ENCODE measurements at places on chromosomes 5 and 9. TPM values are rescaled to one million over a fixed set of nuclear protein-coding genes. Genes with fewer than 3 reads are reported as not detected.
A peak's percentile ranks its signal among the peaks of the same experiment; 100 is the strongest.

GRCh38 chr5:104199771-104200170, 637.2 kb upstream of the NUDT12 start:
- DNase-seq, result no peak

DNA sequence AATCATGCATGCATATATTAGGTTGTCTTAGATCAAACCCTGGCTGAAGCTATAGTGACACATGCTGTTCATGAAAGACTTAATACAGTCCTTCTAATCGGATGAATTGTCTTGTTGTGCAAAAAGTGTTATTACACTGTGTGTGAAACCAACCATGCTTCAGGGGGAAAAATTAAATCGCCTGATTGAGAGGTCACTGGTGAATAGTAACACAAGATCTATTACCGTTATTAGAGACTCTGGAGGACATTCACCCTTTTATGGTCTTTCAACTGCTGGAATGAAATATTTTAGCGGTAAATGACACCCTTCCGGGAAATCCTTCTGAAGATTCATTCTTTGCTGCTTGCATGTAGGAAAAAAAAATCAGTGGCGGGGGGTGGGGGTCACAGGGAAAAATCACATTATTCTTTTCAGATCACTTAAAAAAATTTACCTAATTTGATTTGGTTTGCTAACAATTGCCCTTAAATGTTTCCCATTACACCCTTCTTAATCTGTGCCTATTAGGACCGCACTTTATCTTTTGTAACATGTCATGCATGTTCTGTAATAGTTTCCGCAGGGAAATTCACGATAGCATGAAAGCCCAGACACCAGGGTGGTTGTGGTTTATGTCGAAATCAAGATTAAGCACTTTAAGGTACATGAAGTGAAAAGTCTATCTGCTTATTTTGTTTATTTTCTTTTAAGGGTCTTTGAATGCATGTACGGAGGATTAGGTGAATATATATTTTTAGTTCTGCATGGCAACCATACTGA, 120.6 kb downstream of the FOCAD start:
- no peak for DNase-seq

DNA sequence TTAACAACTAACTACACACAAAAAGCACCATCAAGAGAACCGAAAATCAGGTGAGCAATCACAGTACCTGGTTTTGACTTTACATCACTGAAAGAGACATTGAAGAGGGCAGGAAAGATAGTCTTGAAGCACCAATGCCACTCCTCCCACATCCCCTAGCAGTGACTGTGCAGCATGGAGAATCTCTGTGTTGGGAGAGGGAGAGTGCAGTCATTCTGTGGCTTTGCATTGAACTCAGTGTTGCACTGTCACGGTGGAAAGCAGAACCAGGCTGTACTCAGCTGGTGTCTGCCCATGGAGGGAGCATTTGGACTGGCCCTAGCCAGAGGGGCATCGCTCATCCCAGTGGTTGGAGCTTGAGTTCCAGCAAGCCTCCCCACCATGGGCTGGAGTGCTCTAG, 40.4 kb downstream of the C5 start:
- no peak for DNase-seq

DNA sequence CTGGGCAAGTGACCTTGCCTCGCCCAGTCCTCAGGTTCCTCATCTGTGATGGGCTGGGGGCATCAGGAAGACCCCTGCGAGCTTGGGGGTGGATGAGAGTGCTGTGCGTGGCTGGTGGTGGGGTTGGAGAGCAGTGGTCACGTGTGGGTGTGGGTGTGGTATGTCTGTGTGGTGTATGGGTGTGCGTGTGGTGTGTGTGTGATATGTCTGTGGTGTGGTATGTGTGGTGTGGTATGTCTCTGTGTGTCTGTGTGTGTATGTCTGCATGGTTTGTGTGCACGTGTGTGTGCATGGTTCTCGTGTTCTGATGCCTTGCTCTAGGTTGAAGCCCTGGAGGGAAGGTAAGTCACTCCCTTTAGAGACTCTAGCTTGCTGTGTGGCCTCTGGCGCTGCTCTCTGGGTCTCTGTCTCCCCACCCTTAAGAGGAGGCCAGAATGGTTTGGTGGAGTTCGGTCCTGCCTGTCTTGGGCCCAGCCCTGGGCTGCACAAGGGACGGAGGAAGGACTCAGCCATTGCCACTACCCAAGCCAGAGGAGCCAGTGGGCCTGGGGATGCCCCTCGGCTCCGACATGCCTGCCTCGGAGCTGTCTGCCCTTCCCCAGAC, 87.0 kb downstream of the RXRA start:
- DNase-seq, result no peak

The GCNT4 gene
- total RNA-seq, result 2.3 TPM

- no peak for DNase-seq
Observed at GRCh38 chr9:131024978-131025868, 16.2 kb downstream of the LAMC3 start.

The SOWAHA gene
- total RNA-seq, result 0.03 TPM

DNA sequence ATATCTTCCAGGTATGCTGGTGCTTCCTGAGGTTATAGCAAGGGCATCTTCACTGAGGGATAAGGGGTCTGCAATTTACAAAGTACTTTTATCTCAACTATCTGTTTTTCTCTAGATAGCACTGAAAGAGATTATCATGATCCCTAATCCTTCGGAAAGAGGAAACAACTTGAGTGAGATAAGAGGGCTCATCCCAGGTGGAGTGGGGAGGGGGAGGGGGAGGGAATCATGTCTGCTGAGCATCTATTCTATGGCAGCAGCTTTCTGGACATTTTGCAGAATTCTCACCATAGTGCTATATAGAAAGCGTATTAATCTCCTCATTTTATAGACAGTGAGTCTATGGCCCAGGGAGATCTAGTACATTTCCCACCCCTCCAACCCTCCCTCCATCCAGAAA, 5.9 kb downstream of the TNFSF15 start:
- no peak for DNase-seq

The TIMD4 gene
- not detected for total RNA-seq

GRCh38 chr9:84817038-84817437, 147.5 kb downstream of the NTRK2 start:
- no peak for DNase-seq

DNA sequence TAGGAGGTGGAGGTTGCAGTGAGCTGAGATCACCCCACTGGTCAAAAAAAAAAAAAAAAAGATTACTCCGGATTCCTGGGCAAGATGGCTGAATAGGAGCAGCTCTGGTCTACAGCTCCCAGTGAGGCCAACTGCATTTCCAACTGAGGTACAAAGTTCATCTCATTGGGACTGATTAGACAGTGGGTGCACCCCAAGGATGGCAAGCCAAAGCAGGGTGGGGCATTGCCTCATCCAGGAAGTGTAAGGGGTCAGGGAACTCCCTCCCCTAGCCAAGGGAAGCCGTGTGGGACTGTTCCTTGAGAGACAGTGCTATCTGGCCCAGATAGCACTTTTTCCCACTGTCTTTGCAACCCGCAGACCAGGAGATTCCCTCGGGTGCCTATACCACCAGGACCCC, 70.7 kb downstream of the CARTPT start:
- no peak for DNase-seq

The GRXCR2 gene
- not detected for total RNA-seq

DNA sequence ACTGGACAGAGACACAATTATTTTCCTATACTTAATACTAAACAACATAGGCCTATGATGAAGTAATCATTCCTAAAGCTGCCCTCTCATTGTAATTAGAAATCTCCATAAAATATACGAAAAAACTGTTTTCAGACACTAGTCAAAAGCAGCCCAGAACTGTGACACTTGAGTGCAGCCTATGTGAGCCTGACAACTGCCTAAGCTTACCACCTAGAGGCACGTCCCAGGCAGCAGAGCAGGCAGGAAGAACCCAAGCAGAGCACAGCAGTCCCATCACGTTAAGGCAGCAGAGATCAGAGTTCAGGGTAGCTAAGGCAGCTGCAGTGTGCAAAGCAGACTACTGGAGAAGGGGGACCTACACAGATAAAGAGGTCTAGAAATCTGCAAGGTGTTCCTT, 46.4 kb downstream of the GOLPH3 start:
- DNase-seq, result no peak

DNA sequence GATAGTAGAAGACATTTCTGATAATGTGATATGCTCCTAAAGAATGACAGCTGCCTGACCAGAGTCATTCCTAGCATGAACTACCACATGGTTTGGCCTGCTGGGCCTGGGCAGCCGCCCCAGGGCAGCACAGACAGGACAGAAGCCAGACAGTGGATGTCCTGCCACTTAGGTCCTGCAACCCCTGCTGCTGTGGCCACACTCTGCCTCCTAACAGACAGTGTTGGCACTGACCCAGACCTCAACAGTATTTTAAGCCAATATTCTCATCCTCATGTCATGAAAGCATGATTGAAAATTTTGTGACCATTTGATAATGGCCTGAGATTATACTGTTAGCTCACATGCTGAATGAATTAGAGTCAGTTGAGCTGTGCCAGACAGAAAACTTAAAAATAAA, 15.8 kb downstream of the CENPP start:
- no peak for DNase-seq

DNA sequence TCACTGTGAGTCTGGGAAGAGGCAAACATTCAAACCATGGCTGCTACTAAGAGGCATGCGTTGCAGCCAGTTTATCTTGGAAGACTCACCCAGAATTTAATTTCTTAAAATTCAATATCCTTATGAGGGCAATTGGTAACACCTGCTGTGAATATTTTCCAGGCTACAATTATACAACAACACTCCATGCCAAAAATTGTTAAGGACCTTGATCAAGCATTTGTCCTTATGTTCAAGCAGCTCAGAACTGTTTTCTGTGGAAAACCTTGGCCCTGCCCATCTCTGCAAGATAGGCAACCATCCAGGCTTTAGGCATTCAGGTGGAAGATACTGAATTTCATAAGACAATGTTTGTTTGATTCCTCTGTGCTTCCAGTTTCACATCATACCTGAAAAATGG, 327.8 kb downstream of the FBXL7 start:
- no peak for DNase-seq

- no peak for DNase-seq
Observed at GRCh38 chr9:98370976-98371315, 115.5 kb upstream of the TBC1D2 start.

The DEPDC1B gene
- total RNA-seq, result 33.4 TPM

DNA sequence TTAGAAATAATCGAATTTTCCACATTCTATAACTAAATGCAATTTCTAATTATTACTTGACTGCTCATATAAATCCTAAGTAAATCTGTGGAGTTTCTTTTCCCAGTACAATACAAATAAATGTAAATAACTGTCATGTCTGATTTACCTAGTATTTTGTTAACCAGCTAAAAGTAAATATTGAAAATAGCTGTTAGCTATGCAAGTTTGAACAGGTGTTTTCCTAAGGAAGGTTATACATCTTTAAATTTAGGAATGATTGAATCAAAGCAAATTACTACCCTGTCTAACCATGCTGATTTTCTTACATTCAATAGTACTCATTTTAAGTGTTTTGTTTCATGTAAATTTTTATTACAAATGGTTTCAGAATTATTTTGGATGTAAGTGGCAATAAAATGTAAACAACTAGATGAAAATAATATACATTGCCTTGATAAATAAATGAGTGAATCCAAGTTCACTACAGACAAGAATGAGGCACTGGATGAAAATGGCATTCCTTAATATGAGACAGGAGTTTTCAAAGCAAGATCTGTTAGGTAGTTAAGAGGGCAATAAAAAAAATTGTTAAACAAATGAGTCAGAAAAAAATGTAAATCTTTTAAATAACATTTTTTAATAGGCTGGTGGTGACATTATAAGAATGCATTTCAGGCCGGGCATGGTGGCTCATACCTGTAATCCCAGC, 15.8 kb downstream of the MCIDAS start:
- DNase-seq, result no peak

- no peak for DNase-seq
Observed at GRCh38 chr9:114116126-114116747, 17.1 kb upstream of the KIF12 start.

- DNase-seq, result no peak
Observed at GRCh38 chr9:97604901-97605645, 28.1 kb downstream of the TSTD2 start.

DNA sequence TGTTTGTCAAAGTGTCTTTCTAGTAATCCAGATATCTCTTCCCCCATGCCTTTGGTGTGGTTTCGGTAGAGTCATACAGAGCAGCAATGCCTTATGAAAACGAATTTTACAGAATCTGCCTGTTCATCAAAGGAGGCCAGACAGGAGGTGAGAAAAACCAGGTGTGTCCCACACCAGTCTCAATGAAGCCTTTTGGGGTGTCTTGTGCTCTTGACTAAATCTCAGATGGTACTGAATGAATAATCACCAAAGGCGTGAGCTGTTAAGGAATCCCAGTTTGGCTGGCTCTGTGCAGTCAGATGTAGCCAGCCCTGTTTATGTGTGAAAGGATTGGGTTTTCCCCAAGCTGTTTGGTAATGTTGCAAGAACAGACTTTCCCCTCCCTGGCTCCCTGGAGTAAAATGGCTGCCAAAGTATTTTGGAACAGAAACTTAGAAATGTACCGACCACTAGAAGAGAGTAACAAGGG, 70.8 kb upstream of the CDKN2B start:
- DNase-seq, result peak; percentile 68

The IL3 gene
- total RNA-seq, result not detected

DNA sequence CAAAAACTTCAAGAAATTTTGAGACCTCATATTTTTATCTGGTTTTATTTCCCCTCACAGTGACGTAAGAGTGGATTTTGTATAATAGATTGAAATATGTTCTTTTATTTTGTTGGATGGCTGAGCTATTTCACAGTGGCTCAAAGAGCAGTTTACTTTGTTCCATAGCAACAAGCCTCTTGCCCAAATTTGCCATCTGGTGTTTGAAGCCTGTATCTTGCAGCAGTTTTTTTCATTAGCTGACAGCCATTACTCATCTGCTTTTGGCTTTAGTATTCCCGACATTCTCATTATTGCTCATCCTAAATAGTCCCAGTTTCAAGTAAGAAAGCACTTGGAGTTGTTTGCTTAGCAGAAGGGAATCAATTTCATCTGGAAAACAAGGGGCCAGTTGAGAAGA, 36.3 kb downstream of the GDA start:
- peak; percentile 28 for DNase-seq

DNA sequence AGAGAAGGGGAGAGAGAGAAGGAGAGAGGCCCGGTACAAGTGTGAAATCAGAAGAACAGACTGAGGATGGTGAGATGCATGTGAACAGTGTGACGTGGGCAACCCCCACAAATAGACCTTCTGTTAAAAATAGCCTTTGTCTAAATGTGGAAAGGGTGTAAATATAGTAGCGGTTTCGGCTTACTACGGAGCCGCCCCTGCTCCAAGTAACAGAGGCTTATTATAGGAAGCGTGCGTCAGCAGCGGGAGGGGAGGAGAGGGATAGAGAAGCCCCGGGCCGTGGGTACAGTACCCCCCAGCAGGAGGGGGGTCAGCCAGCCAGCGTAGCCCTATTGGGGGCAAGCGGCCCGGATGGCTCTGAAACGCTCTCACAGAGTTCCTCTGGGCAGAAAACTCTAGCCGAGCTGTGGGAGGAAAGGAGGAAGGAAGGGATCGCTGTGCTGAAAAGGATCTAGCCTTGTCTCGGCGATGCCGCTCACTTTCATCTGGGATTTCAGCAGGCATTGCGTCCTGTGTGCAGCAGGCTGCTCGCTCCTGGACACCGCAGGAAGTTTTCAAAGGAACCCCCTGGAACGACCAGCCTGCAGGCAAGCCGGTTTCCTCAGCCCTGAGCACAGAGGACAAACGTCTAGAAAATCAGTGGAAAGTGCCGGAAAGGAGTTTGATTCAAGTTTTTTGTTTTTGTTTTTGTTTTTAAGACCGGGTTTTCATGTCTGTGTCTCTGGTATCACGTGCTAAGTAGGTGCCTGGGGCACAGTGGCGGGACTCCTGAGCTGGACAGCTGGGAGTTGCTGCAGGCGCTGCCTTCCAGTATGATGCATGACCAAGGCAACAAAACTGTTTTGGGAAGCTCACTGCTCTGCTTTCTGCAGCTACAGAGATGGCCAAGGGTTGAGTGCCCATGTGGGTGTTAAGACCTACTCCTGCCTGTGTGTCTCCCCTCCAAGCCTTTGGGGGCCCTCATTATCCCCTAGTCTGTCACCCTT, 146.6 kb downstream of the SEC61B start:
- peak; percentile 11 for DNase-seq

Measured in foreskin keratinocyte (primary cell).